Left renal pelvis (tissue), 4 donors: ENCODE measurements at places on chromosomes 12 and 14. TPM values are rescaled to one million over a fixed set of nuclear protein-coding genes. Genes with fewer than 3 reads are reported as not detected.

GRCh38 chr14:57999471-57999870, 133.6 kb upstream of the SLC35F4 start:
- no peak for DNase-seq

HSPA2 gene
- polyA plus RNA-seq = 19.6 TPM

SLC5A8 gene
- polyA plus RNA-seq = 25.2 TPM

DNA sequence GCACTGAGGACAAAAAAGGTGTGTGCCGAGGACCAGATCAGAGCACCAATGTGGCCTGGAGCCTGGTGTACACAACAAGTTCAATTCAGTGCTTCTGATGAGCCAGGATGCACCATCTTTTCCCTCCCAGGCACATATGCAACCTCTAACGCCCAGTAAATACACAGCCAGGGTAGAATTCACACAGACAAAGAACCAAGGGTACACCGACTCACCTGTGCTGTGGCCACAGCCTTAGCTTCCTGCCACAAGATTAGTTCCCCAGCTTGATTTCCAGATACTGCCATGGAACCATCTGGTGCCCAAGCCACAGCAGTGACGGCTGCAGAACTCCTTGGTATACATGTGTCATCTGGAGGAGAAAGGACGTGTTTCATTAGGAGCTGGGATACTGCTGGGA, 29.4 kb downstream of the PARP2 start:
- no peak for DNase-seq

LTBP2 gene
- polyA plus RNA-seq = 96.5 TPM

DNA sequence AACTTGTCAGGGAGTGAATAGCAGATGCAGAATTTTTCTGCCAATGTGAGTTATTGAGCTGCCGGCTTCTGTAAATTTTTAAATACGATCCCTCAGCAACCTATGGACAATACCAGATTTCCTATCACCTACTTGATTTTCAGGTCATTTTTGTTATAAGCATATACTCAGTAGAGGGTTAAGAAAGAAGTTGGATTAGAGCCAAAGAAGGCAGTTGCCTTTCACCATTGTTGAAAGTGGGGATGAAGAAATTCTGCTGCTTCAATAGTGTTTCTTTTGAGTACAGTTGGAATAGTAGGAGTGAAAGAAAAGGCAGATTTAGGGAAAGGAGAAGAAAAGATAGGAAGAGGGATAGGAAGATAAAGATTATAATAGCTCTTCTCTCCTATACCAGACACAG, 197.1 kb downstream of the ATP23 start:
- no peak for DNase-seq

- no peak for DNase-seq
These were observed 9.4 kb downstream of the PPP1R12A start for GRCh38 chr12:79925492-79925891.

CCDC197 gene
- polyA plus RNA-seq = not detected
